ENCODE measurements at places on chromosomes 3 and 15.
A peak's percentile ranks its signal among the peaks of the same experiment; 100 is the strongest.

- no peak for DNase-seq
These were observed 31.1 kb downstream of the AGTR1 start for GRCh38 chr3:148728753-148729152.

GRCh38 chr3:62149962-62150361 is 223.4 kb downstream of the FEZF2 start:
- no peak for DNase-seq

DNA sequence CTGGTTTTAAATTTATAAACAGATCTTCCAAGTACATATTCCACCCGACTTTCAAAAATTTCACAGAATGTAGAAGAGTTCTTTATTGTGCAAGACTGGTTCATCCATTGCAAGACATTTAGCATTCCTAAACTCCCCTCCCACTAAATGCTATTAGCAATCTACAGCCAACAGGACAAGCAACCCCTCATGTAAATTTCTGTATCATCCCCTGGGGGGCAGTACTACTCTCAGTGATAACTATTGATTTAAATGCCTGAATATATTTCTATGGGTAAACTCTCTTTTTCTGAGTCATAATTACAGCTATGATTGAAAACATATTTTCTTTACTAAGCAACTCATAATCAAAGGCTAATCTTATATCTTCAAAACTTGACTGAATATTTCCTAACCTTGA is 10.7 kb upstream of the SLC15A2 start:
- no peak for DNase-seq

DNA sequence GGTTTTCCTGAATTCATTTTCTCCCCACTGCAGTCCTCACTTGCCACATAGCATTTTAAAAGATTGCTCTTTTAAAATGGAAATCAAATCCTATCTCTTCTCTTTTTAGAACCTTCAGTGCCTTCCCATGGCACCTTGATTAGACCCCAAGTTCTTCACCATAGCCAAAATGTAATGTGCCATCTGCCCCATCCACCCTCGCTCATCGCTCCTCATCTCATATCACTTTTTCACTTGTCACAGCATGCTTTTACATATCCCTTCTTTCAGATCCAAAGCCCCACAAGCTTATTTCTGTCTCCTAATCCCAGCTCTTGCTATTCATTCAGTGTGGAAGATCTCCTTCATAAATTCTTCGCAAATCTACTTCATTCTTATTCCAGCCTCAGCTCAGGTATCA is 161.7 kb downstream of the CD47 start:
- DNase-seq: no peak

GRCh38 chr15:89433686-89434085 is 62.7 kb downstream of the RHCG start:
- no peak for DNase-seq

DNA sequence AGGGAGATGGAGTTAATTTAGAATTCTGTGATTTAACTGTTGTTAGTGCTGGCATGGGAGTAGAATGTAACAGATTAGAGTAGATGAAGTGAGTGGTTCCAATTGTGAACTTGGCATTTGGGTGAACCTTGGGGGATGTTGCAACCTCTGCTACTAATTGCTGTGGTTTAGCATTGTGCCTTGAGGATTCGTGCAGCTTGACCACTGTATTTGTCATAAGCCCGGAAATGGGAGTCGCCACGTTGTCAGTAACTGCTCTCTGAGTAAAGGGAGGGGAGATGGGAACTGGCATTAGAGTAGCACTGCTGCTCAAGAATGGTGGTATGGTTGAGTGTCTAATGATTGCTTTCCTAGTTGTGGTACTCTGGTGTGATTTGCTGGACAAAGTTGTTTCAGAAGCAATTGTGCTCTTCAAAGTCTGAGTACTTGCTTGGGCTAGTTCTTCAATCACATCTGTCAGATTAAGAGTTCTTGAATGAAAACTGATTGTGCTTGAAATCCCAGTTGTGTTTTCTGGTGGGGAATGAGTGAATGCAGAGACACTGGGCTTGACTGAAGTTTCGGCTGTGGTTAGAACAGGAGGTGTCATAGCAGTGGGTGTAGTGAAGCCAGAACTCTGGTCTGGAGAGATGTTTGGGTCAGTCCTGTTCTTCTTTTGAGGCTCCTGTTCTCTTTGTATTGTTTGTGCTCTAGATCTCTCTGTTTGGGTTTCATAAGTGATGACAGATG is 15.4 kb downstream of the IGSF10 start:
- DNase-seq: no peak

DNA sequence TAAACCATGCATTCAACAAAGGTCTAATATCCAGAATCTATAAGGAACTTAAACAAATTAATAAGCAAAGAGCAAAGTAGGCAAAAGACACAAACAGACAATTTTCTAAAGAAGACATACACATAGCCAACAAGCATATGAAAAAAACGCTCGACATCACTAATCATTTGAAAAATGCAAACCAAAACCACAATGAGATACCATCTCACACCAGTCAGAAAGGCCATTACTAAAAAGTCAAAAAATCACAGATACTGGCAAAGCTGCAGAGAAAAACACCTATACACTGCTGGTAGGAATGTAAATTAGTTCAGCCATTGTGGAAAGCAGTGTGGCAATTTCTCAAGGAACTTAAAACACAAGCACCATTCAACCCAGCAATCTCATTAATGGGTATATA is 53.8 kb downstream of the FSIP1 start:
- DNase-seq: no peak

DNA sequence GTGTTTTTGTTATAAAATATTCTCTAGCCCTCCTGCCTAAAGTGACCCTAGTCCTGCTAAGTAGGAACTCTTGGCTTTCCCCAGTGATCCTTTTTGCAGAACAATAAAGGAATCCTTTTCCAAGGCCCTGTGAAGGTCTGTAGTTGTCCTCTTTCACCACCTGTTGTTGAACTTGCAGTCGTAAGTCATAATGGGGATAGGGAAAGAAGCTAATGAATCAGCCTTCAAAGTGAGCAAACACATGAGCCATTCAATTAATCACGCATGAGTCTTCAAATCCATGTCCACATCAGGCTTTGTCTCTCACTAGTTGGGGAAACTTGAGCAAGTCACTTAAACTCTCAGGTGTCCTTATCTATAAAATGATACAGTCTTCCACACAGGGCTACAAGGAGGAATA is 27.6 kb downstream of the ZNF860 start:
- no peak for DNase-seq

DNA sequence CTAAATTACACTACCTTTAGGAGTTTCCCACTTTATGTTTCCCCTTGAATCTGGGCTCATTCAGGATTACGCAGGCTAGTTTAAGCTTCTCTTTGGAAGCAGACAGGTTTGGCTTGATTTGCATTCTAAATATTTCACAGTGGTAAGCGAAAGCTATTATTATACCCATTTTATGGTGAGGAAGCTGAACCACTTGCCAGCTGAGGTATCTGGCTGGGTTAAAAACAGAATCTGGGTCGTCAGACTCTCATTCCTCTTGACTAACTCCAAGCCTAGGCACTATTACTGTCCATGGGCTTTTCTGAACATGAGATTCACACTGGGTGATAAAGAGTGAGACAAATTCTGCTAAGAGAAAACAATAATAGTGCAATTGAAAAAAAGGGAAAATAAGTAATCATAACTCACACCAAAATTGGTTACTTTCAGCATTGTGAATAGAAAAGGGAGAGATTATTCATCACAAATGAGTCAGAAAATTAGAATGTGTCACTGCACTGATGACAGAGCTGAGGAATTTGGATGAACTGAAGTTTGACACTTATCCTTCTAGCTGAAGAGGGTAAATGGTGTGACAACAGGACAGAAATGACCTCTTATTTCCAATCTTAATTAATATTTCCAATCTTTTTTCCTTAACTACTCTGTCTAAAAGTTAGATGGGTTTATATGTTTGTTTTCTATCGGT is 211.3 kb downstream of the TIGIT start:
- DNase-seq: no peak

- peak; percentile 42 for DNase-seq
These were observed 333.4 kb downstream of the THSD4 start for GRCh38 chr15:71448688-71449114.

- peak; percentile 73 for DNase-seq
These were observed 237.7 kb downstream of the SLCO3A1 start for GRCh38 chr15:92091155-92091734.

DNA sequence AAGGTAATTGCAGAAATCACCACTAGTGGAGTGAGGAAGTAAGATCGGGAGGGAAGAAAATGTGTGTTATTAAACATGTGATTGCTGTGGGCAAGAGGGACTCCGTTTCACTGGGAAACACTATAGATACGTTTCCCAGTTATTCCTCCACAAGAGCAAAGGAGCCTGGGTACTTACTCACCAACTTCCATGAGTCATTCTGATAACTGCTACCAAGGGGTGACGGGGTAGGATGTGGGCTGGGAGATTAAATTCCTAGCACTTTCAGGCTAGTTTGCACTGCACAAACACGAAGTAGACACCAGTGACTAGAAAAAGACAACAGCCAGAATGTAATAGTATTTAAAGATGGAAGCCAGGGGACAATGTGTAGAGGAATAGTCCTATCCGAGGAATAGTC is 812.9 kb upstream of the CFAP20DC start:
- no peak for DNase-seq

DNA sequence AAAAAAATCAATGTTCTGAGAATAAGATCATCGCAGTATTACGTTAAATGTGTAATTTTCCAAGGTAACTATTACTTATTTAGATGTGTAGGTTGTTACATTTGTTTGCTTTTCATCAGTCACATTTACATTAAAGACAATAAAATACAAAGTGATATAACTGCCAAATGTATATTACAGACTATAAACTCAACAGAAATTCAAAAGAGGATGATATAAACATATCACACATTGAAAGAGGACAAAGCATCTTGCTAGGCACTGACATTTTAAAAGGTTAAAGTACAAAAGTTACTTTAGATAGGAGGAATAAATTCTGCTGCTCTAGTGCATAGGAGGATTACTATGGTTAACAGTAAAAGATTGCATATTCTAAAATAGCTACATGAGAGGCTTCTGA is 16.1 kb downstream of the VGLL4 start:
- DNase-seq: no peak

- DNase-seq: peak; percentile 11
These were observed 448 bp downstream of the SLC12A8 start for GRCh38 chr3:125212091-125212508.

DNA sequence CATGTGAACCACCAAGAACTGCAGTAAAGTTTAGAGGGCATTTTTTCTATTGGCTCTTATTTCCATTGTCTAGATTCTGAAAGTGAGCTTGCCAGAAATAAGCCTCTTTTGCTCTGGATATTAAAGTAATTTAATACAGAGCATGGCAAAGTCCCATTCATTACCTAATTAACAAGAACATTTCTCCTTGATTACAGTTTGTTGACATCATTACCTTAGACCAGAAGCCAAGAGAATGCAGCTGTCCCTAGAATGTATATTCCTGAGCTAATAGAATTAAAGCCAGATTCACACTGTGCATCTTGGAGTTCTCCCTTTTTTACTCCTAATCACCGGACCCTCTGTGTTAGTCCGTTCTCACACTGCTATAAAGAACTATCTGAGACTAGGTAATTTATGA is 46.4 kb upstream of the TM4SF4 start:
- no peak for DNase-seq

GRCh38 chr3:51538115-51538458 is 432 bp upstream of the RAD54L2 start:
- DNase-seq: no peak

DNA sequence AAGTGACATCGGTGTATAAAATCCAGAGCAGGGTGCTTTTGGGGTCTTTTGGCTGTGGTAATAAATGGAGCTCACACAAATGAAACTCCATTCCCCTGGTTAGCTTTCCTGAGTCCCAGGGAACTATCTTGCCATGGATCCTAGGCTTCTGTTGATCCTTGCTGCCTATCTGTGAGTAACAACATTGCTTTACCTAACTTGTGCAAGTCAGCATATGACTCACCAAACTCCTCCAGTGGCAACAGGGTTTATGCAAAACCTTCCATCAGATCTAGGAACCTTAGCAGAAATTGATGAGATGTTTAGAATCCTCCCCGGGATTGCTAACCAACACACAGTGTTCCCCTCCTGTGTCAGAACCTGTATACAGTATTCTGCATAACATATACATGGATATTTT is 105.4 kb downstream of the SCAPER start:
- no peak for DNase-seq

DNA sequence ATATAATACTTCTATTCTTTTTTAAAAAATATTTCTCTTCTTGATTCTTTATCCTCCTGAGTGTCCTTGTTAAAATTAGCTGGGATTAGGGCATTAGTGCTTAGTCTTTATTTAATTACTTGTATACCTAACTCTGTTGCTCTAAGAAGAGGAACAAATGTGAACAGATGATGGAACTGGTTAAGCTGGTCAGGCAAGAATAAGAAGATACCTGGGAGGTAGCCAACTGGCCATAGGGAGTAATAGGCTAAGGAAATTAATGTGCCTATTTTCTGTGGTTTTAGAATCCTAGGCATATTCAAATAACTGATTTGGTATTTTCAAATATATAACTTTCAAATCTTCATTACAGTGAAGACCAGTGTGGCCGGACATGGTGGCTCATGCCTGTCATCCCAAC is 54.4 kb downstream of the EIF3J start:
- DNase-seq: no peak

GRCh38 chr15:99706557-99707303 is 26.5 kb downstream of the LYSMD4 start:
- no peak for DNase-seq

GRCh38 chr3:38611866-38612265 is 37.6 kb downstream of the SCN5A start:
- DNase-seq: no peak

GRCh38 chr15:88215066-88215648 is 41.4 kb downstream of the NTRK3 start:
- DNase-seq: no peak

DNA sequence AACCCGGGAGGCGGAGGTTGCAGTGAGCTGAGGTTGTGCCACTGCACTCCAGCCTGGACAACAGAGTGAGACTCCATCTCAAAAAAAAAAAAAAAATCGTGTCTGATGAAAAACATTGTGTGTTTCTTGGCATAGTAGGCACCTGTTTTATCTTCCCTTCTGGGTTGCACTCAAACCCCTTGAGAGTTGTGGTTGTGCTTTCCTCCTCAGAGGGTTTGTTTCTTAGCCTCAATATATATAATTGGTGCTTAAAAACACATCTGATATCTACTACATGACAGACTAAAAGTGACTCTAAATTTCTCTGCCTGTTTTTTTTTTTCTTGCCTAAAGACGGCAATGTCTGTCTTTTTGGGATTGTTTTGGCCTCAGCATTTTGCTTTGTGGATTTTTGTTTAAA is 7.6 kb downstream of the NR1D2 start:
- no peak for DNase-seq

GRCh38 chr15:63482874-63483323 is 21.5 kb upstream of the USP3 start:
- no peak for DNase-seq

- DNase-seq: no peak
These were observed 1074.8 kb upstream of the ALCAM start for GRCh38 chr3:104291878-104292277.

GRCh38 chr3:44227632-44228031 is 14.1 kb upstream of the TOPAZ1 start:
- DNase-seq: no peak

- no peak for DNase-seq
These were observed 27.3 kb upstream of the SEC62 start for GRCh38 chr3:169939320-169939719.
